ENCODE measurements at places on chromosomes 4 and X.

GRCh38 chr4:113919611-113920010 is 59.8 kb downstream of the ARSJ start:
- H3K4me1 ChIP-seq: no peaks in the 10 kb centered on the region
- H3K36me3 ChIP-seq: no peaks in the 10 kb centered on the region
- no peak overlapping the region for H3K4me3 ChIP-seq
- ATAC-seq: no peak

GRCh38 chrX:110180176-110180927 is 137.5 kb downstream of the AMMECR1 start:
- H3K4me3 ChIP-seq: no peak overlapping the region
- H3K27me3 ChIP-seq: no peaks in the 10 kb centered on the region
- no peaks in the 10 kb centered on the region for H3K36me3 ChIP-seq
- ATAC-seq: peak; percentile 58
- H3K27ac ChIP-seq: no peak overlapping the region

- H3K27me3 ChIP-seq: no peaks in the 10 kb centered on the region
- no peak for ATAC-seq
- H3K4me1 ChIP-seq: no peaks in the 10 kb centered on the region
- no peaks in the 10 kb centered on the region for H3K36me3 ChIP-seq
- H3K27ac ChIP-seq: no peak overlapping the region
These were observed 84.7 kb upstream of the PCDH19 start for GRCh38 chrX:100494646-100495370.

GRCh38 chr4:177287255-177287654 is 22.4 kb upstream of the NEIL3 start:
- no peak for ATAC-seq
- H3K4me1 ChIP-seq: no peaks in the 10 kb centered on the region
- H3K27me3 ChIP-seq: no peaks in the 10 kb centered on the region
- no peaks in the 10 kb centered on the region for H3K36me3 ChIP-seq
- H3K27ac ChIP-seq: no peak overlapping the region
- no peak overlapping the region for H3K4me3 ChIP-seq

DNA sequence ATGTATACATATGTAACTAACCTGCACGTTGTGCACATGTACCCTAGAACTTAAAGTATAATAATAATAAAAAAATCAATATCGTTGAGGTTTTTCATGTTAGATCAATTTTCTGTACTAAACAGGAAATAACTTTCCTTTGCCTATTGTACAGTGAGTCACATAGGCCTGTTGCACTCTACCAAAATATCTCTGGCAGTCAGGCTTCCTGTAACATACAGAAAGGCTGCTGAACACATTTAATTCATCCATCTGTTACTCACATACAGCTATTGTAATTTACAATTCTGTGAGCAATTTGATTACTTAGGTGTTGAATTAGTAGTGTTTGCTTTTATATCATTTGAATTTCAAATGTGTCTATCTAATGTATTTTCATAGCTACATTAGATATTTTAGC is 427.8 kb downstream of the TMA16 start:
- H3K27ac ChIP-seq: no peak overlapping the region
- no peak overlapping the region for H3K4me3 ChIP-seq
- no peaks in the 10 kb centered on the region for H3K27me3 ChIP-seq
- ATAC-seq: no peak
- H3K36me3 ChIP-seq: no peaks in the 10 kb centered on the region

- no peaks in the 10 kb centered on the region for H3K4me1 ChIP-seq
- H3K4me3 ChIP-seq: no peak overlapping the region
- no peak for ATAC-seq
- no peak overlapping the region for H3K27ac ChIP-seq
- H3K27me3 ChIP-seq: no peaks in the 10 kb centered on the region
These were observed 25.1 kb downstream of the OCRL start for GRCh38 chrX:129565046-129565650.

DNA sequence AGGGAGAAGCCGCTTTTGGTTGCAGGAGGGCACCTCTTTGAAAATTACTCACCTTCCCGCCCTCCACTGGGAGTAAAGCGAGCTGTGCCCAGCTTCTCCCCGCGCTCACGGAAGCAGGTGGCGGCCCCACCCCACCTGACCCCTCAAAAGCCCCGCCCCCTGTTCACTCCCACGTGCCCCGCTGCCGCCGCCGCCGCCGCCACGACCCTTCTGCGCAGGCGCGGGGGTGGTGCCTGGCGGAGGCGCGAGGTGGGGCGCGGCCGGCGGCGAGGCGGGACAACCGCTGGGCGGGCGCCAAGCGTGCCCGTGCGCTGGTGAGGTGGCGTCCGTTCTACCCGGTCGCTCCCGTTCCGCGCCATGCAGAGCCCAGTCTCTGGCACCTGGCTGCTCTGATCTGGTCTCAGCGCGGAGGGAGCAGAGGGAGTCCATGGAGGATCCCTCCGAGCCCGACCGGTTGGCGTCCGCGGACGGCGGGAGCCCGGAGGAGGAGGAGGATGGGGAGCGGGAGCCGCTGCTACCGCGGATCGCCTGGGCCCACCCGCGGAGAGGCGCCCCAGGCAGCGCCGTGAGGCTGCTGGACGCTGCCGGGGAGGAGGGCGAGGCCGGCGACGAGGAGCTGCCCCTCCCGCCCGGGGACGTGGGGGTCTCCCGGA is at the start of gene PI4K2B:
Gene PI4K2B, plus strand, starts transcription at position 297 of the 653 bp plus-strand sequence. Its CDS starts 131 bp downstream, at position 428.
- H3K4me3 ChIP-seq: peak within 1 kb of the TSS; percentile 74
- no peaks in the 10 kb centered on the region for H3K36me3 ChIP-seq
- peak within 1 kb of the TSS; percentile 79 for H3K27ac ChIP-seq
- H3K27me3 ChIP-seq: no peaks in the 10 kb centered on the region
- ATAC-seq: peak; percentile 93
- no peaks in the 10 kb centered on the region for H3K4me1 ChIP-seq

DNA sequence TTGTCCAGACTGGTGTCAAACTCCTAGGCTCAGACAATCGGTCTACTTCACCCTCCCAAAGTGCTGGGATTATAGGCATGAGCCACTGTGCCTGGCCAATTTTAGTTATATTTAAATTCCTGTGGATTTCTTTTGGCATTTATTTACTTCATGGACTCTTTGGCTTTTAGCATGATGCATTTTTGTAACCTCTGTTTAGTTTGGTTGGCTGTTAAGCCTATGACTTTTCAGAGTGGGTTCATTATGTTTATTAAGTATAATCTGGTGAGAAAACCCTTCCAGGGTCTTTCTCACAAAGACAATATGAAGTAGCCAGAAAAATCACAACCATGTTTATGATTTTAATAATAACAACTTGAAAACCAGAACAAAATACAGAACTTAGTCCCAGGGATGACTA is 49.4 kb downstream of the USP38 start:
- ATAC-seq: no peak
- no peak overlapping the region for H3K4me3 ChIP-seq
- H3K4me1 ChIP-seq: peaks cover 46% of the 10 kb centered on the region
- no peak overlapping the region for H3K27ac ChIP-seq
- H3K27me3 ChIP-seq: no peaks in the 10 kb centered on the region

DNA sequence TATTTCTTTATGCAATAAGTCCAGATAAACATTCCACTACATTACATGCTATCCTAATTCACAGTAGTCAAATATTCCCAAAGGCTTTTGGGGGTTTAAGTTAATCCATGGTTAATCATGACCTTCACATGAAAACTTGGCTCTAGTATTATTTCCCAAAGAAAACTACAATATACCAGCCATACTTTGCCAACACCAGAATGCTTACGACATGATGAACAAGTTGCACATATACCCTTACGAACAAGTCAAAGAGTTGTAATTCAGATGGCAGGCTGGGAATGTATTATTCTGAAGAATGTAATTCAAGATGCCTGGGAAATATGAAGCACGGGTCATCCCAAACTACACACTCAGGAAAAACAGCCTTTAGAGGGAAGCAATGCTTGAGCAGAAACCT is 499.6 kb downstream of the PPARGC1A start:
- no peak overlapping the region for H3K27ac ChIP-seq
- no peaks in the 10 kb centered on the region for H3K4me1 ChIP-seq
- H3K36me3 ChIP-seq: no peaks in the 10 kb centered on the region
- no peak for ATAC-seq

- H3K4me1 ChIP-seq: peaks cover 11% of the 10 kb centered on the region
- no peaks in the 10 kb centered on the region for H3K36me3 ChIP-seq
- ATAC-seq: no peak
- H3K4me3 ChIP-seq: no peak overlapping the region
These were observed 47.1 kb downstream of the PCDH7 start for GRCh38 chr4:30767147-30767845.

DNA sequence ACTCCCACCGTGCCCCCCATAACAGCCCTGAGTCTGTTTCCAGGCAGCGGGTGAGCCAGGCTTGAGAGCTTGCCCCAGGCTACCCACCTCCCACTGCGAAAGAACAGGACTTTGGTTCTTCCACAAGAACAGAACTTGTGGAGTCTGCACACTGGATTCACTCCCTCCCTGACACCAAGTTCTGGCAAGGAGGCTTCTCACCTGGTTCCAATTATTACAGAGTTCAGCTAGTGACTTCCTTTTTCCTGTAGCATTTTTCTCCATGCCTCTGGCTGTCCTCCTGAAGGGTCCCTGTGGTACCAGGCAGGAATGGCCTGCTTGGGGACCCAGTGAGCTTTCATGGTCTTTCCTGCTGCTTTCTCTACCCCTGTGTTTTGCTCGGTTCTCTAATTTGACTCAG is 208.6 kb upstream of the SFRP2 start:
- H3K4me3 ChIP-seq: no peak overlapping the region
- H3K4me1 ChIP-seq: no peaks in the 10 kb centered on the region
- no peak for ATAC-seq

- no peaks in the 10 kb centered on the region for H3K27me3 ChIP-seq
- H3K4me3 ChIP-seq: no peak overlapping the region
- H3K4me1 ChIP-seq: no peaks in the 10 kb centered on the region
- no peak overlapping the region for H3K27ac ChIP-seq
- H3K36me3 ChIP-seq: no peaks in the 10 kb centered on the region
These were observed 79.5 kb downstream of the RASGEF1B start for GRCh38 chr4:81392164-81392563.

DNA sequence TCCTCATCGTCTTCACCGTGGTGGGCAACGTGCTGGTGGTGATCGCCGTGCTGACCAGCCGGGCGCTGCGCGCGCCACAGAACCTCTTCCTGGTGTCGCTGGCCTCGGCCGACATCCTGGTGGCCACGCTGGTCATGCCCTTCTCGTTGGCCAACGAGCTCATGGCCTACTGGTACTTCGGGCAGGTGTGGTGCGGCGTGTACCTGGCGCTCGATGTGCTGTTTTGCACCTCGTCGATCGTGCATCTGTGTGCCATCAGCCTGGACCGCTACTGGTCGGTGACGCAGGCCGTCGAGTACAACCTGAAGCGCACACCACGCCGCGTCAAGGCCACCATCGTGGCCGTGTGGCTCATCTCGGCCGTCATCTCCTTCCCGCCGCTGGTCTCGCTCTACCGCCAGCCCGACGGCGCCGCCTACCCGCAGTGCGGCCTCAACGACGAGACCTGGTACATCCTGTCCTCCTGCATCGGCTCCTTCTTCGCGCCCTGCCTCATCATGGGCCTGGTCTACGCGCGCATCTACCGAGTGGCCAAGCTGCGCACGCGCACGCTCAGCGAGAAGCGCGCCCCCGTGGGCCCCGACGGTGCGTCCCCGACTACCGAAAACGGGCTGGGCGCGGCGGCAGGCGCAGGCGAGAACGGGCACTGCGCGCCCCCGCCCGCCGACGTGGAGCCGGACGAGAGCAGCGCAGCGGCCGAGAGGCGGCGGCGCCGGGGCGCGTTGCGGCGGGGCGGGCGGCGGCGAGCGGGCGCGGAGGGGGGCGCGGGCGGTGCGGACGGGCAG is 792 bp downstream of the ADRA2C start:
- no peaks in the 10 kb centered on the region for H3K4me1 ChIP-seq
- peaks cover 77% of the 10 kb centered on the region for H3K27me3 ChIP-seq
- no peak for ATAC-seq
- peak overlapping the region; percentile 51 for H3K4me3 ChIP-seq
- no peaks in the 10 kb centered on the region for H3K36me3 ChIP-seq

DNA sequence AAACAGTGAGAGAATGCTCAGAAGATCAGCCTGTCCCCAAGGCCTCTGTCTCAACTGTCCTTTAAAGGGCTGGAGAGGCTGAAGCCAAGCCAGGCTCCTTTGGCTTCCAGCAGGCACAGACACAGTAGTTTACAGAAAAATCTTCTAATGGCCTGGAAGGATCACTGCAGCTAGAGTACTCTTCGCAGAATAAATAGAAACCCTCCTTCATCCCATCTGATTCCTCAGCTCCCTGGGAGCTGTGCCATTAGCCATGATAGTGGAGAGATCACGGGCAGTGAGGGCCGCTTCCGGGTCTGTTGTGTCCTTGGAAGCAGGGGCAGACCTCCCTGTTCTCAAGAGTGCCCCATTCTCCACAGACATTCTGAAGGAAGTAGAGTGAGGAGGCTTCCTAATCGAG is 63.1 kb downstream of the CCNI start:
- H3K36me3 ChIP-seq: peaks cover 16% of the 10 kb centered on the region
- no peaks in the 10 kb centered on the region for H3K27me3 ChIP-seq
- peak overlapping the region; percentile 54 for H3K27ac ChIP-seq

DNA sequence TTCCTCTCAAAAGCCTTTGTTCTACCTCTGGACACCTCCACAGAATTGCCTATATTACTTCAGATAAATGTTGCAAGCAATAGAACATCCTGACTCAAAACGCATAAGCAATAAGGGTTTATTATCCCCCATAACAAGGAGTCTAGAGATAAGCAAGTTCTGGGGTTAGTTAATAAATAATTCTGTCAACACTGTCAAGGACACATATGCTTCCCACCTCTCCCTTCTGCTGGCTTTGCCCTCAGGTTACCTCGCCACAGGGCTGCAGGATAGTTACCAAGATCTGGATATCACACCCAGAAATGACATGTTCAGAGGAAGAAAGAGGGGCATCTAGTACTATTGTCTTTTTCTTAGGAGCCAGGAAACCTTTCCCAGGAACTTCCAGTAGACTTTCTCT is 14.0 kb upstream of the DUSP21 start:
- no peaks in the 10 kb centered on the region for H3K27me3 ChIP-seq
- no peak overlapping the region for H3K27ac ChIP-seq
- H3K36me3 ChIP-seq: no peaks in the 10 kb centered on the region
- H3K4me1 ChIP-seq: no peaks in the 10 kb centered on the region
- no peak for ATAC-seq

DNA sequence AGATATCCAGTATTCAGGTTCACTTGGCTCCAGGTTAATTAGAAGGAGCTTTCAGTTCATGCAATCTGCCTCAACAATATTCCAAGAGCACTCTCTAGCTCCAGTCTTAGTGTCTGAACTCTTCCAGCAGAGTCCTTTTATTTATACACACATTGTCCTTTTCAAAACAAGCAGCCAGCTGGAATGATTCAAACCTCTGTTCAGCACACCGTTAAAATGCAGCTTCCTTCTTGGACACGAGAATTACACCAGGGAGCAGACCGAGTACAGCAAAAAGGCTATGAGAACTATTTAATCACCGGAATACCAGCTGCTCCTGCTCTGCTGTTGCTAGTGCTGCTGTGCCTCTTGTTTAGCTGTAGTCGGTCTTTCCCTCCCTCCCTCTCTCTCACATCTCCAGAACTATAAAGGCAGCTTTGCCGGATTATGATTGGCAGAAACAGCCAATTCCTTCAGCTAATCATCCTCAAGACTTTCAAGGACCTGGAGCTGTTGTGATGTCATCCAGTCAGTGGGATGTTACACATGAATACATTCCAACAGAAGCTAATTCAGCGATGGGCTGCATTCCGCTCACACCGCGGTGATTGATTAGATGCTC is at the start of gene NDST4:
Gene NDST4, minus strand, starts transcription at position 115 of the 601 bp plus-strand sequence. CDS start 36,584 bp downstream, outside the sequence.
- H3K27me3 ChIP-seq: no peaks in the 10 kb centered on the region
- no peaks in the 10 kb centered on the region for H3K4me1 ChIP-seq
- no peak for ATAC-seq

GRCh38 chr4:152352622-152353116 is 183.2 kb downstream of the FBXW7 start:
- H3K36me3 ChIP-seq: no peaks in the 10 kb centered on the region
- no peaks in the 10 kb centered on the region for H3K4me1 ChIP-seq
- H3K27me3 ChIP-seq: no peaks in the 10 kb centered on the region
- H3K27ac ChIP-seq: peak overlapping the region; percentile 67
- ATAC-seq: peak; percentile 98

Data from gastroesophageal sphincter (tissue), 4 donors.